ENCODE measurements at places on chromosomes 4 and X.

DNA sequence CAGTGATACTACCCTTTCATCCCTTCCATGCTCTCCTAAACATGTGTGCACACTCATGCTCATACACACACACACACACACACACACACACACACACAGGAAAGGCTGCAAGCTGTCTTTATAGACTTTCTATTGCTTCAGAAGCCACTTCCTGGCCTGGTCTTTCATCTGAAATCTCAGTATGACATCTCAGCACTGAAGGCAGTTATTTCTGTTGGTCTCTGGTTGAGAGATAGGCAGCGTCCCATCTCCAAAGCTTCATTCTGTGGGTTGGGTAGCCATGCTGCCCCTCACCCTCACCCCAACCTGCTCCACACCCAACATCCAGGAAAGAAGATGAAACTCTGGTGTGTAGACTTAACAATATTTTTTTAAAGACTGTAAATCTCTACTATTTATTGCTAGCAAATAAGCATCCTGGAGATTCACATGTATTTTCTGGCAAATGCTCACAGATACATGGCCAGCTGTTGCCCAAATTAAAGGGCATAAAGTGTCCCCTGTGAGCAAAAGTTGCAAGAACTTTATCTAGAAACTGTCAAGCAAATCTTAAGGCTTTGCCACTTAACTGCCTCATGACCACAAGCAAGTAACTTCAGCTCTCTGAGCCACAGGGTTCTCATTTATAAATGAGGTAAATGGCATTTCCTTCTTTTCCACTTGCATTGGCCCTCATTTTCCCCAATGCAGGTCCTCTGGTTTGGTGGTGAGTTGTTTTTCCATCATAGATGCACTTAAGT, 189.8 kb upstream of the AFF2 start:
- no peak for DNase-seq

DNA sequence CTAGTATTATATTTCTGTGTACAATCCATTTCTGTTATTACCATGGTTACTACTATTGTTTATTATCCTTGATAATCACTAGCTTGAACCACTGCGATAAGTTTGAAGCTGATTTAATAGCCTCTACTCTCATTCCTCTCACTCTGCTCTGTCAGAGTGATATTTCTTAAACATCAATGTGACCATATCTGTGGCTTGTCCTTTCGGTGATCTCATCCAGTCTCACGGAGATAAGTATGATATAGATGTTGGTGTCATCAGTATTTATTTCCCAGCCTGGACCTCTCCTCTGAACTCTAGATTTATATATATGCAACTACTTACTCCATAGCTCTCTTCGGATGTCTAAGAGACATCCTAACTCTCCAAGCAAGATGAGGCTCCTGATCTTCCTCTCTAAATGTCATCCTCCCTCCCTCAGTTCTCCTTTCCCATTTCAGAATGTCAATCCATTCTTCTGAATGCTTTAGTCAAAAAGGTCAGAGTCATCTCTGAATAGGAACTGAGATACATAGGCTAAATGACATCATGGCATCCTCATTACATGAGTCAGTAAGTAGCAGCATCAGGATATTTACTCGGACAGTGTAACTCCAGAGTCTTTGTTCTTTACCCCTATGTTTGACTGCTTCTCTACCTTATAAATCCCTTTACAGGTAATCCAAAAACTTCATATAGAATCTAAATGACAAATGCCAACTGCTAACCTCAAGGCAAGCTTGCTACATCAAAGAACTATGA, 129.5 kb downstream of the PACRGL start:
- no peak for DNase-seq

- DNase-seq = no peak
Measured at GRCh38 chrX:33062041-33062440, 149.3 kb downstream of the DMD start.

DNA sequence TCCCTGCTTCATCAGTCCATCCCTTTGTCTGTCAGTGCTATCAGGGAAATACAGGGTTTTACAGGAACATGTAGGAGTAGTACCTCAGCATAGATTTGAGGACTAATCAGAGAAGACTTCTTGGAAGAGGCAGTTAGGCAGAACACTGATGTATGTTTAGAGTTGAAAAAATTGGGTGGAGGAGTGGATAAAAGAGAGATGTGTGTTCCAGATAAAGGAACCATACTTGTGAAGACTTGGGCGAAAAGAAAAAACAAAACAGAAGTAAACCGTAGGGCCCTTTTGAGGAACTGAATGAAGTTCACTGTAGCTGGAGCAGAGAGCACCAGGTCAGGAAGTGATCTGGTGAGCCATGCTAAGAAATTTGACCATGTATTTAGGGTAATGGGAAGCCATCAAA, 32.3 kb downstream of the AFF1 start:
- DNase-seq = no peak

GRCh38 chr4:155956461-155956860, 2.8 kb upstream of the CTSO start:
- no peak for DNase-seq

GRCh38 chr4:3262208-3263052, 13.5 kb downstream of the MSANTD1 start:
- no peak for DNase-seq

DNA sequence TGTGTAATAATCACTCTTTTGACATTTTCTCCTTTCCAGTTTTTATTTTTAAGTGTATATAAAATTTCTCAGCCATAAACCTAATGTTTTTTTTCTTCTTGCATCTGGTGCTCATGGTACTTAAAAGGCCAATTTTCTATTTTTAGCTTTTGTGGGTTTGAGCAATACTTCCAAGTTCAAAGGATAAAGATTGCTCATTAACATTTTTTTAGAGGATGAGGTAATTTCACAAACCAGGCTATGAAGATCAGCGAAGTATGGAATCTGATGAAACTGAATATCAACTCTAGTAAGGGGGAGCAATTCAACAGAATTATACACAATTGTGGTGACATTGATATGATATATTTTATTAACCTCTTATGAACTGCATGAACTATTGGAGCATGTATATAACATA, 25.8 kb upstream of the KLHL34 start:
- DNase-seq = no peak

Data from NK-92 treated with Interleukin-12 subunit alpha and Interleukin-12 subunit beta, amount 100 ng/mL, for 24 hours (cell line).